ENCODE measurements at places on chromosomes 5 and 9.

DNA sequence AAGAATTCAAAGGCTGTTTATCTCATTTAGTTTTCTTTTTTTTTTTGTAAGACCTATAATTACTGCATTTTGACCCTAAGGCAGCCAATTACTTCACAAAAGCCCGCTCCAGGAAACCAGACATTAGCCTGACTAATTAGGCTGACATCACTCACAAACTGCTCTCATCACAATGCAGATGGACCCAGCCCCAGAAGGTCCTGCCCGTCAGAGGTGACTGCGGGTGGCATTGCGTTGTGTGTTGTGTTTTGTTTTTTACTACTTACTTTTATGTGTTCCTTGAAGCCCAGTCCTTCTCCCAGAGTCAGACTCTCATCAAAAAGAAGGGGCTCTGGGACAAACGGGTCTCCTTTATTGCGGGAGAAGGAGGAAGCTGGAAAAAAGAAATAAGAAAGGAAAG, 172.2 kb downstream of the HSD17B3 start:
- DNase-seq: no peak

- DNase-seq: no peak
Observed at GRCh38 chr5:52987711-52988331, 1.3 kb upstream of the ITGA2 start.

- no peak for DNase-seq
Observed at GRCh38 chr5:109049565-109049964, 301.9 kb downstream of the FER start.

DNA sequence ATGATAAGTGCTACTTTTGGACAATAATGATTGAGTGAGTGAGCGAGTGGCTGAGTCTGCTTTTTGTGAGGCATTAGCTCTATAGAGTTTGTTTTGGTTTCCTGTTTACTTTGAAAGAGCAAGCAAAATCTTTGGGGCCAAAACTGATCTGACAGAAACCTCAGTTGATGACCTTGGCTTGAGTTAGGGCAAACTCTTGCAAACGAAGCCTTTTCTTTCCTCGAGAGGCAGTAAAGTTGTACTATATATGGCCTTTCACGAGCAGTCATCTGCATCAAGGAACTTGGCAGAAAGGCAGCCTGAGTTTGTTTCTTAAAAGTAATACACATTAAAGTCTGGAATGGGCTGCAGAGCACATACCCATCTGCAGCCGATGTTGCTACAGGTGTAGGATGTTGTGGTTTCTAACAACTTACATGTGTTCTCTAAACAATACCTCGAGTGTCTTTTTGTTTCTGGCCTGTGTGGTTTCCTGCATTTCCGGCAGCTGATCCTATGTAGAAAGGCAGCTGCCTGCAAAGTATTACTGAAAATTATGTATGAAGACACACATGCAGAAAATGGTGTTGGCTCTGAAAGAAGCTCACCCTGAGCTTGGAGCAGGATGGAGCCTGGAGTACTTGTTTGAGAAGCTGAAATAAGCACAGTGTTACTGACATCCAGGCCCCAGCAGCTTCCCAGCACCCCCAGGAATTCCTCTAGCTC, 60.8 kb downstream of the FOXD1 start:
- DNase-seq: no peak

- no peak for DNase-seq
Observed at GRCh38 chr9:2726650-2727340, 9.5 kb downstream of the KCNV2 start.

DNA sequence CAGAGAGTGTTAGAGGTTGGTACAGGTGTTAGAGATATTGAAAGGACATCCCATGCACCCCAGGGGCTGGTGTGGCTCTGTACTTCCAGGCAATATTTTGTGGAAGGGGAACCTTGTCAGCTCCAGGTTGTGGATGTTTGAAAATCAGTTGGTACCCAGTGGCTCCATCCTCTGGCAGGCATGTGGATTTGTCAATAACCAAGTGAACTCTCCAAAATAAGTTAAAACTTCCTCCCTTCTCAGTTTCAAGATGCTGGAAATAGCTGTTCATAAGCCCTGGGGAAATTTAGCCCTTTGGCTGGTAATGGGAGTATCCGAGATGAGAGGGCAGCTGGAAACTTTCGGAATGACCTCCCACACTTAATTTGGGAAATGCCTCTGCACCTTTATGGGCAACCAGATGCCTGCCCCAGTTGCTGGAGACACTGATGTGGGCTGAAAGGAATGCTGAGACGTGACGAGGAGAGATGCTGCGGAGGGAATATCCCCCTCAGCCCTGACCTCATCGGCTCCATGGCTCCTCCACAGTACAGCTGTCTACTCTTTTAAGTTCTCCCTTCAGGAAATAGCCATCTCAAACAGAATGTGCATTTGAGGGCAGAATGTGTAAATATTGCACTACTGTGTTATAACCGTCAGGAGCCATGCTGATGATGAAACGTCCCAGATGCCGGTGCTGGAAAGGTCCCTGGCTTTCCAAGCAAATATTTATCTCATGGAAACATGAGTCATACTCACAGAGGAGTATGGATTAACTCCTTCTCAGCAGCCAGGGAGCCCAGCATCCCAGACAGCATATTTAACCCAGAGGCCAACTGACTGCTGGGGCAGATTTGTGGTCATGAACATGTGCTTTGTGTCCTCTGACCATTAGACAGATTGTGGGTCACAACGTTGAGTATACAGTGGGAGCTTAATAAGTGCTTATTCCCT, 29.5 kb downstream of the TGFBI start:
- DNase-seq: peak; percentile 39

GRCh38 chr5:61621202-61621650, 289.2 kb downstream of the ZSWIM6 start:
- DNase-seq: no peak

DNA sequence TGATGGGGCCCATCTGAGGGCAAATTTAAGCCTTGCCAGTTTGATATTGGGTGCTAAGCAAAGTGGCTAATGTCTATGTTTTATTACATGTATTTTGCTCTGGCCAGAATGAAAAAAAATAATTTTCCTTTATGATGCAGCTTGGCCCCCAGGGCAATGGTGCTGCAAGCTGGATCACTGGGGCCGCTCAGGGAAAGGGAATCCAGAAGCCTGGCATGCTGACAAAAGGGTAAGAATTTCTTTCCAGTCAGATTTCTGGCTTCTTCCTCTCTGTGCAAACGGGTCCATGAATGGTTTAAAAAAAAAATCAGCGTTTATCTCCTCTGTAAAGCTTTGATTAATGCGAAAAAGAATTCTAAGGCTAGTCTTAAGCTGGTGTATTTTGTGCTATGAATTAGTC, 138.4 kb downstream of the MAPKAP1 start:
- no peak for DNase-seq

- DNase-seq: no peak
Observed at GRCh38 chr5:33984671-33985124, at the start of gene SLC45A2. TSS of gene SLC45A2 (minus strand) at chr5:33984693. CDS start at chr5:33984583, 110 bp downstream.

GRCh38 chr5:113897748-113898147, 384.3 kb downstream of the YTHDC2 start:
- DNase-seq: no peak

- DNase-seq: peak; percentile 45
Observed at GRCh38 chr5:178895615-178896571, at the start of gene ZFP2. TSS of gene ZFP2 (plus strand) at chr5:178895913. CDS start at chr5:178931314, 35,401 bp downstream.

GRCh38 chr9:124313940-124314339, 56.2 kb downstream of the NEK6 start:
- DNase-seq: no peak

DNA sequence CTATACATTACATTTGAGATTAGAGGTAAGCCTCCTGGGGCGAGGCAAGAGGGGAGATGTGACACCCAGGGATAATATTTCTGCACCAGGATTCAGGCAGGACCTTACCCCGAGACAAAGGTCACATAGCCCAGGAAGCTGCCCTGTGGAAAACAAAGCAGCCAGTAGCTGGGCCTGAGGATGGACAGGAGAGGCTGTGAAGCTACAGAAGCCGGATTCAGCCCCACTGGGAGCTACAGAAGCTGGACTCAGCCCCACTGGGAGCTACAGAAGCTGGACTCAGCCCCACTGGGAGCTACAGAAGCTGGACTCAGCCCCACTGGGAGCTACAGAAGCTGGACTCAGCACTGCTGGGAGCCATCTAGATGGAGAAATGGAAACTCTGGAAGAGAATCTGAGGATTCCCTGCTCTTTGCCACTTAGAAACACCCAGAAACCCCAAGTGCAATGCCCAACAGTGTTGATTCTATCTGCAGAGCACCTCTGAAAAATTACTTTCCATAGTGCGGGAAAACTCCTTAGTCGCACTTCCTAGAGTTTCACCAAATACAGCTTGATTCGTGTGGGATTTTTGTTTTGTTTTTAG, 46.5 kb upstream of the ZFR start:
- no peak for DNase-seq

- no peak for DNase-seq
Observed at GRCh38 chr9:130999245-130999623, 9.7 kb upstream of the LAMC3 start.

- no peak for DNase-seq
Observed at GRCh38 chr9:131752231-131752884, 12.5 kb upstream of the RAPGEF1 start.

DNA sequence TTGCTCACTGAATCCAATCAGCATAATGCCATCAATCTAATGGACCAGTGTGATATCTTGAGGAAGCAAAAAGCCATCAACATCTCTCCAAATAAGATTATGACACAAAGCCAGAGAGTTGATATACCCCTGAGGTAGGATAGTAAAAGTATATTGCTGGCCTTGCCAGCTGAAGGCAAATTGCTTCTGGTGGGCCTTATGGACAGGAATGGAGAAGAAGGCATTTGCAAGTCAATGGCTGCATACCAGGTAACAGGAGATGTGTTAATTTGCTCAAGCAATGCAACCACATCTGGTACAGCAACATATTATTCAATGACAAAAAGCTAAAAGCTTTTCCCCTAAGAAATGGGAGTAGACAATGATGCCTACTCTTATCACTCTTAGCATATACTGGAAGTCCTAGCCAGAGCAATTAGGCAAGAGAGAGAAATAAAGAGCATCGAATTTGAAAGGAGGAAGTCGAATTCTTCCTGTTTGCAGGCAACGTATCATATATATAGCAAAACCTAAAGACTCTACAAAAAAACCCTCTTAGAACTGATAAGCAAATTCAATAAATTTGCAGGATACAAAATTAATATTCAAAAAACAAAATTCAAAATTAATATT, 216.1 kb upstream of the RASA1 start:
- no peak for DNase-seq

GRCh38 chr9:121841771-121842611, 190.6 kb downstream of the DAB2IP start:
- peak; percentile 15 for DNase-seq

DNA sequence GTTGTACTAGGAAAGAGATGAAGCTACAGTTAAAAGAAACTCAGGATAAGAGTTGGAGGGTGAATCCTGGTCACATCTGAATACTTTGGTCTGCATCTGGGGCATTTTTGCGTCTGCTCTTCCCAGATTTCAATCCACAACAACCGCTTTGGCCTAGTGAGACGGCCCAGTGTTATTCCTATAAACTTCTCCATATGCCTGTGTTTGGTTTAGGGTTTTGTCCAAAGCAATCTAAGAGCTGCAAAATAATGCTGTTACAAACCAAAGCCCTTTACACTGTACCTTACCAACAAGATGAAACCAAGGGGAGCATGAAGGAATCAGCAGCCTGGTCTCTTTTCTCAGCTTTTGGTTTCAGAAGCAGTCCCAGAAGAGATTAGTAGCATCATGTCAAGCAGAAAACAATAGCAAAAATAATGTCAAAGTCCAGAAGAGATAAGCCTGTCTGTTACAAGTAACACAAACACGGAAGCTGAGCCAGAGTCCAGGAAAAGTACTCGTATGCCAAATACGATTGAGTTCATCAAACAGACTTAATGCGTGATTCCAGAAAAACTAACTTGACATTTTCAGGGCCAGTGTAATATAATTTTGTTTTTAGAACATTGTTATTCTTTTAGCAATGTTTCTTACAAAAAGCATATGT, 379.9 kb upstream of the ACO1 start:
- DNase-seq: no peak

GRCh38 chr9:98538626-98539031, 170.1 kb downstream of the GABBR2 start:
- peak; percentile 54 for DNase-seq

DNA sequence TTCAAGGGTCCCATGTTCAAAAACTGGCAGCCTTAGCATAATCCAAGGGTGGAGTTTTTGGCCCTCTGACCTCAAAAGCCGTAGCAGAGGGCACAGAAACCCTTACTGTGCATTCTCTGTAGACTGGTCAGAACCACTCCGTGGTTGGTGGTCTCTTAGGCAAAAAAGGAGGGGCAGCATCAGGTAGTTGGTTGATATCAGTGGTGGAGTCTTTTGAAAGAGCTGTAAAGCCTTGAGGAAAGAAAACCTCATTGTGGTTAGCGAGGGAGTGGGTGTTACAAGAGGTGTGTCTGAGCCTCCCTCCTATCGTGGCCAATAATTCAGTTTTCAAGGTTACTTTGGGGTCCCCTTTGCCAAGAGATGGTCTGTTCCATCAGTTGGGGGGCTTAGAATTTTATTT, 40.9 kb downstream of the ARHGEF28 start:
- DNase-seq: no peak

Data from adrenal gland (tissue), 19 donors.